ENCODE measurements at places on chromosomes 13 and 19. TPM values are rescaled to one million over a fixed set of nuclear protein-coding genes. Genes with fewer than 3 reads are reported as not detected.

DNA sequence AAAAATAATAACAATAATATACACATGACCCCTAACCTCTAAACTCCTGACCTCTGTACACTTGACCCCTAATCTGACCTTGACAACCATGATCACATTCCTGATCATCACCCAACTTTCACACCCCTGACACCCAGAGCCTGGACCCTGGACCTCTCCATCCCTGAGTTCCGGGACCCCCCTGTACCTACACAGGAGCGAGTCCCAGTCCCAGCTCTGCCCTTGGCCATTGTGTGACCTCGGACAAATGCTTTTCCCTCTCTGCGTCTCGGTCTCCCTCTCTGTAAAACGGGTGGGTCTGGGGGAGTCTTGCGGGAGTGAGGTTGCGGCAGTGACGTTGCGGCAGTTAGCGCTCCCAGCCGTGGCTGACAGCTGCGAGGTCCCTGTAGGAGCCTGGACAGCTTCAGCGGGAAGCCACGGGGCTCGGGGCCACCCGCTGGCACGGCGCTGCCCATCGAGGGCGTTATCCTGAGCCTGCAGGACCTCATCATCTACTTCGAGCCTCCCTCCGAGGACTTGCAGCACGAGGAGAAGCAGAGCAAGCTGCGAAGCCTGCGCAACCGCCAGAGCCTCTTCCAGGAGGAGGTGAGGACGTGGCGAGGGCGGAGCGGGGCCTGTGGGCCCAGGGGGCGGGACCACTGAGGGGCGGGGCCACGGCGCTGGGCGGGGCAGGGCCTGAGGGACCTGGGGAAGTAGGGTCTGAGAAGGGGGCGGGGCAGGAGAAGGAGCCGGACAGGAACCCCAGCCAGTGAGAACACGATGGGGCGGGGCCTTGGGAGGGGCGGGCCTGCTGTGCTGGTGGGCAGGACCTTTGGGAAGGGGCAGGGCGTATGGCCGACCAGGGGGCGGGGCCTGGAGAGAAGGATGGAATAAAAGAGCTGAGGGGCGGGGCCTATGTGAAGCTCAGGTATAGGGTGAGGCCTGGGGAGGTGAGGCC is 19.2 kb downstream of the RYR1 start:
- H3K27me3 ChIP-seq, result peaks cover 5% of the 10 kb centered on the region
- H3K36me3 ChIP-seq, result peaks cover 23% of the 10 kb centered on the region
- H3K4me1 ChIP-seq, result no peaks in the 10 kb centered on the region
- no peak overlapping the region for H3K27ac ChIP-seq

GRCh38 chr13:20610006-20610405 is 43.0 kb downstream of the IFT88 start:
- H3K27ac ChIP-seq, result no peak overlapping the region
- no peaks in the 10 kb centered on the region for H3K4me1 ChIP-seq
- no peak overlapping the region for H3K4me3 ChIP-seq
- no peak for DNase-seq
- H3K27me3 ChIP-seq, result no peaks in the 10 kb centered on the region

IFNL1 gene
- total RNA-seq, result not detected

- H3K27me3 ChIP-seq, result peaks cover 6% of the 10 kb centered on the region
- no peaks in the 10 kb centered on the region for H3K4me1 ChIP-seq
- DNase-seq, result no peak
- peak within 1 kb of the TSS; percentile 85 for H3K4me3 ChIP-seq
- H3K27ac ChIP-seq, result peak within 1 kb of the TSS; percentile 45
Observed at GRCh38 chr19:44905437-44906160, at the start of gene APOE. APOE (plus strand) TSS chr19:44905796; CDS start chr19:44906625, 829 bp downstream.

DNA sequence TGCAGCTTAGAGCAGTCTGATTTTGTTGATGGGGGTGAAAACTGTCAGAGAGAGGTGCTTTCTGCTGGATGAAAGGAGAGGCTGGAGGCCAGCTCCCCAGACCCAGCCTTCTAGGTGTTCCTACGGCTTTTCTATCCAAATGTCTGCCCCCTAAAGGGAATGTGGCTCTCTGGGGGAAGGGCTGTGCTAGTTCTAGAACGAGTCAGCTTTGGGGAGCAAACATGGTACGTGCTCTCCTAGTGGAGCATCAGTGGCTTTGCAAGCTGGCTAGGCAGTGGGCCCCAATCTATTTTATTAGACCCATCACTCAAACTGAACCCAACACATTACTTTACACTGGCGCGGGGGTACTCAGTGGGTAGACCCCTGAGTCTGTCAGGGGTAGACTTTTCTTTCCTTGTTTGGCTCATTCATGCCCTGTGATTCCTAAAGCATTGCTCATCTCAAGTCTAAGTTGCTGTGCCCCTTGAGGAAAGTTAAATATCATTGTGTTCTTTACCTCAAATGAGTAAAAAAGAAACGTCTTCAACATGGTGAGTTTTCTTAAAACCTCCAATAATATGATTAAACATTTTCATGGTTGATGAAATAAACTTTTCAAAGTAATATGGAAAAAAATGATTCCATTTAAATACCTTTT is 254.9 kb downstream of the DLEU7 start:
- peaks cover 1% of the 10 kb centered on the region for H3K27me3 ChIP-seq
- no peak overlapping the region for H3K4me3 ChIP-seq
- no peak for DNase-seq
- H3K4me1 ChIP-seq, result peaks cover 6% of the 10 kb centered on the region

- no peak for DNase-seq
- no peak overlapping the region for H3K27ac ChIP-seq
- H3K36me3 ChIP-seq, result no peaks in the 10 kb centered on the region
- H3K27me3 ChIP-seq, result peaks cover 7% of the 10 kb centered on the region
Observed at GRCh38 chr19:11323601-11324078, 15.8 kb downstream of the RAB3D start.

DNA sequence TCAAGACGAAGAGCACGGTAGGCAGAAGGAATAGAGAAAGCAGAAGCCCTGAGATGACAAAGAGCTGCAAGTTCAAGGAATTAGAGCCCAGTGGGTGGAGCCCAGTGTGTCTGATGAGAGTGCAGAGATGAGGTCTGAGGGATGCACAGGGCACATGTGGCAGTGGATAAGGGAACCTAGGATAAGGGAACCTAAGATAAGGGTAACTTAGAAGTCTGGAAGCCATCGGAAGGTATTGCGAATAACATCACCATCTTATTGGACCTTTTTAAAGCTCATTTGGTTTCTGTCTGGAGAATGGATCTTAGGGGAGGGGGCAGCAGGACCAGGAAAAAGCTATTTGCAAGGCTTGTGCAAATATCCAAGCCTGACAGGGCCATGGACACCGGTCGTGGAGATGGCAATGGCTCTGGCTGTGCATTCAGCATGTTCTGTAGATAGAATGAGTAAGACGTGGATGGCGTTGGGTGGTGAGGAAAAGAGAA is 1.3 kb downstream of the FPR3 start:
- H3K27ac ChIP-seq, result no peak overlapping the region
- H3K4me1 ChIP-seq, result no peaks in the 10 kb centered on the region
- DNase-seq, result no peak
- H3K4me3 ChIP-seq, result no peak overlapping the region
- H3K27me3 ChIP-seq, result peaks cover 2% of the 10 kb centered on the region

DNA sequence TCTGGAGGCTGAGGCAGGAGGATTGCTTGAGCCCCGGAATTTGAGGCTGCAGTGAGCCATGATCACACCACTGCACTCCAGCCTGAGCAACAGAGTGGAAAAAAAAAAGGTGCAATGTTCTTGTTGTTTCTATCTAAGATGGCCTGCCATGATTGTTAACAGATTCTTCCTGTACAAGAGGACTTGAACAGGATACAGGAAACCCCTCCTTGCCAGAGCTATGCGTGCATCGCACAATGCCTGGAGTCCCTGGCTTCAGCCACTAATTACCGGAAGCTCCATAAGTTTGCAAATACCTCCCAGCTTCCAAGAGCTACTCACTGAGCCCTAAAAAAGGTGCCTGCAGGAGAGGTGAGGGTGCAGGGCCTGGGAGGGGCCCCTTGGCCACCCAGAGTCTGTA is 13.1 kb upstream of the HIF3A start:
- H3K27me3 ChIP-seq, result peaks cover 4% of the 10 kb centered on the region
- no peak overlapping the region for H3K4me3 ChIP-seq
- no peaks in the 10 kb centered on the region for H3K4me1 ChIP-seq
- no peak for DNase-seq
- no peaks in the 10 kb centered on the region for H3K36me3 ChIP-seq

DNA sequence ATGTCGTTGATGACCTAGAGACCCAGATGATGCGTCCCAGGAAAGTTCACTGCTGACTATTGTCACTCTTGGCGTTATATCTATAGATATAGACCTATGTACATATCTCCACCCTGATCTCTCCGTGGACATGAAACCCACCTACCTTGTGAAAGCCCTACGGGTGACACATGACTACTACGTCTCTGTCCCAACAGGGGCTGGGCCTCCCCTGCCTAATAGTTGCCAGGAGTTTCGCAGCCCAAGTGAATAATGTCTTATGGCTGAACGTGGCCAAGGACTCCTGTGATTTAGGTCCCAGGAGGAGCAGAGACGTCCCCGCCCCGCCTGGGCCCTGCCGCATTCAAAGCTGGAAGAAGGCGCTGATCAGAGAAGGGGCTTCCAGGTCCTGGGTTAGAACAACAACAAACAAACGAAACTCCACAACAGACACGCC is 4.9 kb upstream of the POU4F1 start:
- peaks cover 38% of the 10 kb centered on the region for H3K27me3 ChIP-seq
